Upper lobe of right lung (tissue), 1 donor: ENCODE measurements at places on chromosomes 16 and 17.

DNA sequence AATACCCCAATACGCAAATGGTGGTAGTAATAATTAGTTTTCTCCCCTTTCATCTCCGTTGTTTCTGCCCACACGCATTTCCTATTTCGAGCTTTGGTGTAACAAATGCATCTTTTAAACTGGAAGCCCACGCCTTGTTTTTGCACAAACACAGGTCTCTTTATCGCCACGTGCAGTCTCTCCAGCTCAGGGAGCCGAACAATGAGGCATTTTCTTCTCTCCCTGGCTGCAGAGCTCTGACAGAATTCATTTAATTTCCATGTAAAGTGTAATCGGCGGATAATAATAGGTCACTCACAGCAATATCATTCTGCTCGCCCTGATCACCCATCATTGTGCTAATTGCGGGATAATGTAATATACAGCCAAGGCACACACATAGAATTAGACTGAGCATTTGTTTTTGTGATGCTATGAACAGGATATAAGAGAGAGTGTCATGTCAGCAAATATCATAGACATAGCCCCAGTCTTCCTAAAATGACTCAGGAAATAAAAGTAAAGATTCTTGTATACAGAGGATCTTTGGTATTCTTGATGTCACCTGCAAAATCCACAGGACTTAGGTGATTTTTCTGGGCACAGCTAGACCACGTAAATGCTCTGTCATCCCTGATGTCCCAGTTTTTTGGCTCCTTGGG, 452.6 kb upstream of the CDH11 start:
- H3K36me3 ChIP-seq: no peaks in the 10 kb centered on the region
- H3K4me3 ChIP-seq: no peak overlapping the region
- no peak overlapping the region for H3K27ac ChIP-seq
- DNase-seq: no peak
- no peaks in the 10 kb centered on the region for H3K4me1 ChIP-seq

DNA sequence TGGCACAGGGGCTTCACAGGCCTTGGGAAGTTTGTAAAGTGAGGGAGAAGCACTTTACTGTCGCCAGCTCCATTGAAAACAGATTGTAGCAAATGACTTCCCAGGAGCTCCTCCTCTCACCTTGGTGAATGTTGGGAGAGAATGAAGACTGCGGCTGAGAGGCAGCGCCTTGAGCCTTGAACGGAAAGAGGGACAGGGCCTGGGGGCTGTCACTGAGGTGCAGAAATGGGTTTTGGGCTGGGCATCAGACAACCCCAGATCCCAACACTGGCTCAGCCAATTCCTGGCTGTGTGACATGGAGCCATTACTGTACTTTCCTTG, 603 bp upstream of the MRTFB start:
- no peak for DNase-seq
- H3K36me3 ChIP-seq: no peaks in the 10 kb centered on the region
- no peaks in the 10 kb centered on the region for H3K27me3 ChIP-seq
- peak overlapping the region; percentile 86 for H3K27ac ChIP-seq
- H3K4me1 ChIP-seq: no peaks in the 10 kb centered on the region

GRCh38 chr16:8229011-8229520, 361.2 kb downstream of the TMEM114 start:
- no peak overlapping the region for H3K4me3 ChIP-seq
- no peaks in the 10 kb centered on the region for H3K27me3 ChIP-seq
- H3K36me3 ChIP-seq: no peaks in the 10 kb centered on the region
- no peak overlapping the region for H3K27ac ChIP-seq

- no peak overlapping the region for H3K4me3 ChIP-seq
- H3K27me3 ChIP-seq: no peaks in the 10 kb centered on the region
- no peaks in the 10 kb centered on the region for H3K4me1 ChIP-seq
- DNase-seq: no peak
- H3K27ac ChIP-seq: no peak overlapping the region
- peaks cover 99% of the 10 kb centered on the region for H3K36me3 ChIP-seq
These were observed 6.3 kb upstream of the EXOSC6 start for GRCh38 chr16:70258065-70258464.

DNA sequence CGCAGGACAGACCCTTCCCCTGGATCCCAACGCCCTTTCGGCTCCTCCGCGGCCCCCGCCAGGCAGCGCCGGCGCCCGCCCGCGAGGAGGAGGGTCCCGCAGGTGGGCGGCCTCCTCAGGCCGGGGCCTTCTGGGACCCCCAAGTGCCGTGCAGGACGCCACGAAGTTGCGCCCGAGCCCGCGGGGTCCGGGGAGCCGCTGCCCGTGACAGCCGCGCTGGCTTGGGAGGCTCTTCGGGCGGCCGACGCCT, 504 bp downstream of the ERN1 start:
- H3K4me3 ChIP-seq: peak overlapping the region; percentile 75
- H3K36me3 ChIP-seq: no peaks in the 10 kb centered on the region
- no peak for DNase-seq
- H3K4me1 ChIP-seq: peaks cover 19% of the 10 kb centered on the region
- H3K27me3 ChIP-seq: no peaks in the 10 kb centered on the region
